Activated CD4-positive, CD25-positive, alpha-beta regulatory T cell (primary cell): ENCODE measurements at places on chromosomes 3 and 15.

GRCh38 chr15:90921887-90922286 is 10.5 kb downstream of the HDDC3 start:
- DNase-seq: no peak

- no peak for DNase-seq
These were observed 56.9 kb downstream of the AMOTL2 start for GRCh38 chr3:134317106-134317947.

- DNase-seq: no peak
These were observed 74.0 kb downstream of the OXNAD1 start for GRCh38 chr3:16338999-16339398.

GRCh38 chr3:129009266-129009665 is 8.2 kb downstream of the EFCC1 start:
- no peak for DNase-seq

GRCh38 chr3:115903843-115904242 is 280.5 kb downstream of the GAP43 start:
- no peak for DNase-seq

- no peak for DNase-seq
These were observed 1.5 kb downstream of the DUSP7 start for GRCh38 chr3:52054661-52055511.
